ENCODE measurements at places on chromosomes 16 and 17.

DNA sequence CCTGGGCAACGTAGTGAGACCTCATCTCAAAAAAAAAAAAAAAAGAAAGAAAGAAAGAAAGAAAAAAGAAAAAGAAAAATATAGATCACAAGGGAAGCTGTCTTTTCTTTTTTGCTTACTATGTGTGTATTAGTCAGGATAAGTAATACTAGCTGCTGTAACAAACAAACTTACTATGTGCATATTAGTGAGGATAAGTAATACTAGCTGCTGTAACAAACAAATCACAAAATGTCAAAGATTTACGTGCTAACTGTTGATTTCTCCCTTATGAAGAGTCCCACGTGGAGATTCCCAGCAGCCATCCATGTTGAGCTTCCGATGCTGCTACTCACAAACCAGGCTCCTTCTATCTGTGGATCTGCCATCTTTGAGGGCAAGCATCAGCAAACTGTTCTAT lies 31.7 kb upstream of the KDM8 start:
- no peak for DNase-seq

DNA sequence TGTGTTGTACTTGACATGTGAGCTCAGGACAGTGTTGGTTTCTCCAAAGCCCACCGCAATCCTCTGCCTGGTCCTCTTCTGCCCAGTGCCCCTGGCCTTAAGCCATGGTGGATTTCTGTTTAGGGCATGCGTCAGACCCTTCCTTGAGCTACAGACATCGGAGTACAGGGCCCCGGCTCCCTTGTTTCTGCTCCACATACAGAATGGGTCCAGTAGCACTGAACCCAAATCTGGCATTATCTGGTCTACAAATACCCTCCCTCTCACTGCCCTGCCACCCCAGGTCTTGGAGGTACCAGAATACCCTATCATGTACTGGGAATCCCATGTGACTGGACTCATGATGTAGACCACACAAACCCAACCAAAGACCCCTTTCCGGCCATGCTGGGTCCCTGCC lies 27.4 kb upstream of the ZNHIT3 start:
- no peak for DNase-seq

GRCh38 chr17:8710813-8711212 lies 33.8 kb downstream of the CCDC42 start:
- DNase-seq: no peak

- peak; percentile 36 for DNase-seq
These were observed 585 bp downstream of the AP1G1 start for GRCh38 chr16:71807905-71808592.

DNA sequence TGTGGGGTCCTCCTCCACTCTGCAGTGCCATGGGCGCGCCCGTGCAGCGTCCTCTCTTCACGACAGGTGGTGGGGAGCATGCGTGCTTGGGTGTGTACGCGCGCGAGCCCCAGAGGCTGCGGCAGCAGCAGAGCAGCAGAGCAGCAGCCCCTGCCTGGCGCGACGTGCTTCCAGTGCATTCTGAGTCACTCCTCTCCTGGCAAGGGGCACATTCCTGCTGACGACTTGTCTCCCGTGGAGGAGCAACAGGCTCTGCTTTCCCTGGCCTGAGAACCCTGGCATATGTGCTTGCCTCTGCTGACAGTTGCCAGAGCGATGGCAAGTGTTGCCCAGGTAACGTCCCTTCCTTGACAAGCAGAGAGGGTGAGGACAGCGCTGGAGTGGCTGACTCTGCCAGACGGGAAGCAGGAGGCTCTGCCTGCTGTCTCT lies 133.8 kb upstream of the PLCG2 start:
- peak; percentile 94 for DNase-seq

DNA sequence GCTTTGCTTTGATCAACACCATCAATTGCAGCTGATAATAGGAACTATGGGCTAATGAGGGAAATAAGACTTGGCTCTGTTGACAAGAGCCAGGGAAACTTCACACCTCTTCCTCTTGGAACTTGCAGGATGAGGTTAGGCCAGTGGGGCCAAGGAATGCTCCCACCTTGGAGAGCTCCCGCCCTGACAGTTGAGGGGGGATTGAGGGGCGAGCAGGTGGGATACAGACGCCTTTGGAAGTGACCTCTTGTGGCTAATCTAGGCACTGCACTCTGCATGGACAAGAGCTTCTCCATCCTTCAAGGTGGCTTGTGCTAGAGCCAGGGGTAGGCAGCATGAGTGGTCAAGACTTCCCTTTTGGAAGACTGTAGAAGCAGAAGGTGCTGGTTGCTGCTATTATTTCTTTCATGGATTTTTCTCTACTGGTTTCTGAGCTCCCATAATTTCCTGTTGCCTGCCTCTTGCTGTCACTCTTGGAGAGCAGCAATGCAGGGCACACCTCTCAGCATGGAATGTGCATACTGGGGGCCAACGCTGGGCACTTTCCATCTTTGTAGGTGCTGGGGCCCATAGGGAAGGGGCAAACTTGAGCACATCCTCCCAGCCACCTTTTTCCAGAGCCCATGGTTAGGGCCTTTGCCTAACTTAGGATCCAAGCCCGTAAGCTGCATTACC lies 2.3 kb upstream of the PHF12 start:
- DNase-seq: peak; percentile 61

DNA sequence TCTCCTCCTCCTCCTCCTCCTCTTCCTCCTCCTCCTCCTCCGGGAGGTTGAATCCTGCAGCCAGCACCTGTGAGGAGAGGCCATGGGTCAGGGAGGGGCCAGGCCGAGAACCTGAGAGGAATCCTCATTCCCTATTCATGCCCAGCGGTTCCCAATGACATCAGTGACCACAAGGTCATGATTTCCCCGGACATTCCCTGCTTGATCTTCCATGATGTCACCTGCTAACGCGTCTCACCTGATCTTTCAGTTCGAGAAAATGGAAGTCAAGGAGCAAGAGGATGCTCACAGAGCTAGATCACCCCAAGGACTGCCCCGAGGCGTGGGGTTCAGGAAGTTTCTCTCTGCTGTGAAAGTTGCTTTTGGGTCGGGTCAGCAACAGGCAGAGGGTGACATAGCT lies 5.4 kb downstream of the APOBR start:
- no peak for DNase-seq

All from cardiac fibroblast (primary cell).